NAMALWA (cell line): ENCODE measurements at places on chromosomes 1 and 21.

DNA sequence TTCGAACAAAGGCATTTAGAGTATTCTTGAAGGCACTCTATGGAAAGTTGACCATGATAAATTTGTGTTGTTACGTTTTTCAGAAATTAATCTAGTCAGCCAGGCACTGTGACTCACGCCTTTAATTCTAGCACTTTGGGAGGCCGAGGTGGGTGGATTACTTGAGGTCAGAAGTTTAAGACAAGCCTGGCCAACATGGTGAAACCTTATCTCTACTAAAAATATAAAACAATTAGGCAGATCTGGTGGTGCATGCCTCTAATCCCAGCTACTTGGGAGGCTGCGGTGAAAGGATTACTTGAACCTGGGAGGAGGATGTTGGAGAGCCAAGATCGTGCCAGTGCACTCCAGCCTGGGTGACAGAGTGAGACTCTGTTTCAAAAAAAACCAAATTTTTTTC lies 130.6 kb upstream of the BRINP3 start:
- DNase-seq = no peak

DNA sequence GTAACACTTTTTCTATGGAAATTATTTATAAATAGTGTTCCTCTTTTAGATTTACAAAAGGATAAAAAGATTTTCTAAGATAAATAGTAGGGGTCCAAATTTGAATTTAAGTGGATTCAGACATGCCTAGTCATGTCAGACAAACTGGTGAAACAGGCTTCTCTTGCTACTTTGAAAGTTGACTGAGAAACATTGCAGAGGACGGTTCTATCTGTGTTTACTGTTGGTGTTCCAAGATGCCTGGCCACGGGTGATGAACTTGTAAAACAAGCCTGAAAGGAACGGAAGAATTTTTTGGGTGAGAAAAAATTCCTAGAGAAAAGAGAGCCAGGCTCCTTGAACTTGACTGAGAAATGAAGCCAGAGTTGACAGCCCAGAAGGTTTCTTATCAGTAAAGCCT lies 2.2 kb downstream of the KRTAP19-1 start:
- no peak for DNase-seq

DNA sequence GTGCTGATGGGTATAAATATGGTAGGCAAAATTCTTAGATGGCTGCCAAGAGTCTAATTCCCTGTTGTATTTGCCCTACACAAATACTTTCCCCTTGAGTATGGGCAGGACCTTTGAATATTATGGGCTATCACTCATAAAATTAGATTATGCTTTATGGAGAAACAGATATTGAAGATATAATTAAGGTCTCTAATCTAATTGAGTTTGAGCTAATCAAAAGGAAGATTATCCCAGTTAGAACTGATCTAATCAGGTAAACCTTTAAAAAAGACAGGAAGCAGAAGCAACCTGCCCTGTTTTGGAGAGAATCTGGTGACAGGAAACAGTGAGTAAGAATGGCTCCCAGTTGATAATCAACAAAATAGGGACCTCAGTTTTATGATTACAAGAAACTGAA lies 609.0 kb upstream of the PRMT6 start:
- DNase-seq = no peak

DNA sequence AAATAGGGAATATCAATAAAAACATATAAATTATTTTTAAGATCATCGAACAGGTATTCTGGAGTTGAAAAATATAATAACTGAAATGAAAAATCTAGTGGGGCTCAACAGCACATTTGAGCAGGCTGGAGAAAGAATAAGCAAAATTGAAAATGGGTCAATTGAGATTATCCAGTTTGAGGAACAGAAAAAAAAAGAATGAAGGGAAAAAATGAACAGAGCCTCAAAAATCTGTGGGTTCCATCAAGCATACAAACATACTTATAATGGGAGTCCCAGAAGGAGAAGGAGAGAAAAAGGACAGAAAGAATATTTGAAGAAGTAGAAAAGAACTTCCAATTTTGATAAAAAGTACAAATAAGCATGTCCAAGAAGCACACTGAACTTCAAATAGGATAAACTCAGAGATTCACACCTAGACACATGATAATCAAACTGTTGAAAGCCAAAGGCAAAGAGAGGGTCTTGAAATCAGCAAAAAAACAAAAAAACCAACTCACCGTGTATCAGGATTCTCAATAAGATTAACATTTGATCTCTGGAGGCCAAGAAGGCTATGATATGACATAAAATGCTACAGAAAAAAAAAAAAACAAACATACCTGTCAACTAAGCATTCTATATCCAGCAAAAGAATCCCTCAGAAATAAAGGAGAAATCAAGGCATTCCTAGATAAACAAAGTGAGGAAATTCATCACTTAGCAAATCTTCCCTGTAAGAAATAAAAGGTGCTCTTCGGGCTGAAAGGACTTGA lies 5.4 kb upstream of the COQ8A start:
- no peak for DNase-seq

- no peak for DNase-seq
Observed at GRCh38 chr1:20228314-20228825, 42.1 kb upstream of the PLA2G2C start.

GRCh38 chr1:76725864-76726619 lies 141.2 kb upstream of the ST6GALNAC5 start:
- no peak for DNase-seq

- DNase-seq = no peak
Observed at GRCh38 chr1:11789126-11790067, 16.4 kb downstream of the MTHFR start.

DNA sequence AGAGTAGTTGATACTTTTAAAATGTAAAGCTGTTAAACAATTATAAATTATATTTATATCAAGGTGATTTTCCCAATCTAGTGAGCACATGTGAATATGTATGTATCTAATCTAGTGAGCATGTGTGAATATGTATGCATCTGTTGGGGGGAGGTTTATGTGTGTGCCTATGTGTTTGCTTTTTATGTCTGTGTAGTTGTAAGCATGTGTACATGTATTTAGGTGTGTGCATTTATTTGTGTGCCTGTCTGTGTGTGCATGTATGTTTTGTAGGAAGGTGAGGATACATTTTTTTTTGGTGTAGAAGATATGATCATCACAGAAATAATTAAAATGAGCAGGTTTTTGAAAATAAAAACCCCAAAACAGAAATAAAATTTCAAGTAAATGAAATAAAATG lies 318.9 kb upstream of the CHRM3 start:
- DNase-seq = no peak

DNA sequence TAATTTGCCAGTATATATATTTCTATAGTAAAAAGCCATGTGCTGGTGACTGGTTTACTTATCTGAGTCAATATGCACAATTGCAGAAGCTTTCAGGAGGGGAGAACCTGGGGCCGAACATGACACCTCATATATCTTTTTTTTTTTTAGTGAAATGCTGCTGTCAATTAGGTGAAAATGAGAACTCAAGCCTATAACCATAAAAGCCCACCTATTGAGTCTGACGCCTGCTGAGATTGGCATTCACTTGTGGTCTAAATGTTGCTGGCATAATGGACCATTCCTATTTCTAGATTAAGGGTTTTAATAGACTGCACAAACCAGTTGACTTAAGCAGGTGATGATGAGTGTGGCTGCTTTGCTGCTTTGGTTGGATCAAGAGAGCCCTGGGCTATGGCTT lies 10.8 kb downstream of the NTMT2 start:
- DNase-seq = no peak

- no peak for DNase-seq
Observed at GRCh38 chr21:40972151-40972550, 125.2 kb upstream of the DSCAM start.

GRCh38 chr1:200143347-200143746 lies 115.8 kb downstream of the NR5A2 start:
- DNase-seq = no peak

DNA sequence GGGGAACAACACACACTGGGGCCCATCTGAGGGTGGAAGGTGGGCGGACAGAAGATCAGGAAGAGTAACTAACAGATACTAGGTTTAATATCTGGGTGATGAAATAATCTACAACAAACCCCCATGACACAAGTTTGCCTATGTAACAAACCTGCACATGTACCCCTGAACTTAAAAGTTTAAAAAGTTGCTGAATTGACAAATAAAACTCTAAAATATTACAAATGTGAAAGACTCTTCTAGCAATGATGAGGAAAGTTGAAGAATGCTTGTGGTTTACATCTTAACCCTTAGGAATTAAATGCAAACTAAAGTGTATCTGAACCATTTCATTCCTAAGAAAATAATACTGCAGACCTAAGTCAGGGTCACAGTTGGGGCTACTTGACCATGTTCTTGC lies 525.6 kb upstream of the CAMK1G start:
- no peak for DNase-seq

GRCh38 chr21:36186506-36187399 lies 30.1 kb downstream of the DOP1B start:
- no peak for DNase-seq

DNA sequence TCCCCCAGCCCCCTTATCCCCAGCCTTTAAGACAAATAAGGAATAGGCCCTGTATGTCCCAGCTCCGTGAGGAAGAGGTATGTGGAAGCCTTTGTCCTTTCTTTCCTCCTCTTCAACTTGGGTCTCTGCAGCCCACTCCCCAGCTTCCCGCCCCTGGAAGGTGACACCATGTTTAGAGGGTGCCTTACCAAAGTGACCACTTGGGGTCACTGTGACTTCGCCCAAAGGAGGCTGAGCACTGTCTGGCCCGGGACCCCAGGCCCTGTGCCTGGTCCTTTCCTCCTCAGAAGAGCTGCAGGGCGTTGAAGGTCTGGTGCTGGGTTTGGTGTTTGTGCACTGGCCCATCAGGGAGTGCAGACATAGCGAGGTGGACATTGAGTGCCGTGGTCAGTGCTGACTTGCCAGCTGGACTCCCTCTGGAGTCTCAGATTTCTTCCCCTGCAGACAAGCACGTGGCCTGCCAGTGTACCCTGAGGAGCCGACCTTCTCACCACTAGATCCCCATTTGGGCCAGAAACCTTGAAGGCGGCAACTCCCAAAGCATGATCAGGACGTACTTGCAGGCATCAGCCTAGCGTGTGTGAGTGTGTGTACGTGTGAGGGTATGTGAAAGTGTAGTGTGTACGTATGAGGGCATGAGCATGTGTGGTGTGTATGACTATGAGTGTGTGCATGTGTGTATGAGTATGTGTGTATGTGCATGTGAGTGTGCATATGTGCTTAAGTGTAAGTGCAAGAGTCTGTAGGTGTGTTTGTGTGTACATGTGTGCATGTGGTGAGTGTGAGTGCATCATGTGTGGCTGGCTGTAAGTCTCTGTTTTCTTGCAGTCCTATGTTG lies 181.4 kb upstream of the KIAA0040 start:
- DNase-seq = peak; percentile 76

GRCh38 chr1:21265644-21266043 lies 24.6 kb downstream of the ECE1 start:
- DNase-seq = no peak

GRCh38 chr1:205598841-205599668 lies 32.8 kb downstream of the ELK4 start:
- DNase-seq = no peak

DNA sequence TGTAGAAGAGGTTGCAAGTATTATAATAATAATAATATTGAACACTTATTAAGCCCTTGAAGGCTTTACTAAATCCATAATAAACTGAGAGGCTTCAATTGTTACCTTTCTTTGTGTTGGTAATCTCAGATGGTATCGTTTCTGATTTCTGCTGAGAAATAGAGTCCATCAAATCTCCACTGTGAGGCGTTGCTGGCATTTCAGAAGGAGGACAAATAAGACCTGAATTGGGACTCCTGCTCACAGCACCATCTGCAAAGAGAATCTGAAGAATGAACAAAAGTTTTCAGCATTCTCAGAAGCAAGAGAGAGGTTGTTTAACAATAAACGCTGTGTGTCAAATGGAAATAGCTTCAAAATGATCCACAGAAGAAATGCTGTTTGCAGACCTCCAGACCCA lies 93.7 kb downstream of the WDR3 start:
- peak; percentile 2 for DNase-seq

- no peak for DNase-seq
Observed at GRCh38 chr1:110048923-110049601, 14.6 kb downstream of the STRIP1 start.

DNA sequence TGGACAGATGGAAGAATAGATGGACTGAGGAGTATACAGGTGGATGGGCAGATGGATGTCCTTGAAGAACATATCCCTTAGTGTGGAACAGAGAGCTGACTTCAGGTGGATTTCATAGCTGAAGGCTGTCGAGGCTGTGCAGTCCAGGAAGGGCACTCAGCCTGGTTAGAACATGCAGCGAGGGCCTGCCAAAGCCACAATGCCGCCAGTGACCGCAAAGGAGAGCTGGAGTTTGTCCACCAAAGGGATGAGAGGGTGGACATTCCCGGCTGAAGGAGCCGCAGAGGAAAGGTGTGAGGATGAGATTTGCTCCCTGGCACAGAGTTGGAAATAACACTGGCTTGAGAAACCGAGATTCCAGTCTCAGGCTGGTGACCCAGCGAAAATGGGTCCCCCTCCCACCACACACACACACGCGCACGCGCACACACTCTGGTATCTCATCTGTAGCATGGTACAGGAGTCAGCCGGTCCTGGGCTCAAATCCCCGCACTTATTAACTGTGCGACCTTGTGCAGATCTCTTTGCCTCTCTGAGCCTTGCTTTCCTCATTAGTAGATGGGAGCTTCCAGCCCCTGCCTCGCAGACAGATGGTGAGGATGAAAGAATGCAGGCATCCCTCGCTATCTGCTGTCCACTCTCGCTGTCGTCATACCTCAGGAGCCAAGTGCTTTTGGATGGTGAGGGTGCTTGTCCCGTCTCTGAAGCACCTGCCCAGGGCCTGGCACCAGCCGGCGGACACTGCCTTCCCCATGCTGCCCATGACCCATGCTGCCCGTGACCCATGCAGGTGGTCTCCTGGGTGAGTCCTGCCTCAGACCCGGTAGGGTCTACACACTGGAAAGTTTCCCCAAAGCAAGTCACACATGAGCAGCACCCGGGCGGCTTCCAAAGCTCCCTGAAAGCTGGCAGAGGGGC lies 26.8 kb upstream of the EFHD2 start:
- no peak for DNase-seq

GRCh38 chr1:203121186-203122015 lies 6.1 kb upstream of the ADORA1 start:
- no peak for DNase-seq

DNA sequence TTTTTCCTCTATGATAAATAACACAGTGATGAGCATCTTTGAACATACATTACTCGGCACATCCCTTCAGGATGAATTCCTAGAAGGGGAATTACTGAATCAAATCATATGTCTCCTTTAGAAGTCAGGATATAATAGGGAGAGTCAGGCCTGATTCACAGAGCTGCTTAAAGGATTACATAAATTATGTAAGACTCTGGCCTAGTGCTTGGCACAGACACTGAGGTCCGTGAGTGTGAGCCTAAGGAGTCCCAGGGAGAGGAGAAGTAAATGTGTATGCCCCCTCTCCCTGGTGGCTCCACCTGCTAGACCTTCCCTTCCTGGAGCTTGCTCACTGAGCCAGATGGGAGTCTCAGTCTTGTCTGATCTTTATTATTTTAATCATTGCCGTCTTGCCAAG lies 8.6 kb upstream of the FOXE3 start:
- no peak for DNase-seq
